Lung microvascular endothelial cell (primary cell): ENCODE measurements at places on chromosomes 6 and 20. TPM values are rescaled to one million over a fixed set of nuclear protein-coding genes. Genes with fewer than 3 reads are reported as not detected.
A peak's percentile ranks its signal among the peaks of the same experiment; 100 is the strongest.

DEF6 gene
- 0.20 and 0.65 TPM in 2 replicates for total RNA-seq

IPCEF1 gene
- total RNA-seq, result 1.3 and 1.8 TPM in 2 replicates

DNA sequence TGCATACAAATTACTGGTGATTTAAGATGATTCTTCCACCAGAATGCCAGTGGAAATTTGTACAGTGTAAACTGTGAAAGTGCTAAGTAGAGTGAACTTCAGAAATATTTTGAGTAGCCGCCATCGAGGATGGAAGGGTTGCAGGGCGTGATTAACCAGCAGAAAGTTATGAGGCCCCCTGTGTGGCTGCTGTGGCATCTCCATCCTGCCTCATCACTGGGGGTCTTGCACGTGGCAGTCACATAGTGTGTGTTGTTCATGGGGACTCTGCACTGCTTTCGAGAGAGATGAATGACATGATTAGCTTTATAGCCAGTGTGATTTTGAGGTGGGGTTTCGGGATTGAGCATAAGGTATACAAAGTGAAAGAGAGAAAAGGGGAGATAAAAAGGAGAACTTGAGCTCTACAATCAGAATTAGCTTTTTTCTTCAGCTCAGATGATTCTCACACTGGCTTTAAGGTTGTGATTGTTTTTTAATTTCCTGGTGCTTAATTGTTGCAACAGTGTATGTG lies 26.4 kb downstream of the KCTD20 start:
- no peak for DNase-seq

GRCh38 chr6:10431423-10432164 lies 16.7 kb upstream of the TFAP2A start:
- no peak for DNase-seq

NOX3 gene
- not detected in 2 replicates for total RNA-seq

GRCh38 chr6:20341096-20341495 lies 60.6 kb upstream of the E2F3 start:
- no peak for DNase-seq

TNF gene
- not detected in 2 replicates for total RNA-seq

DNA sequence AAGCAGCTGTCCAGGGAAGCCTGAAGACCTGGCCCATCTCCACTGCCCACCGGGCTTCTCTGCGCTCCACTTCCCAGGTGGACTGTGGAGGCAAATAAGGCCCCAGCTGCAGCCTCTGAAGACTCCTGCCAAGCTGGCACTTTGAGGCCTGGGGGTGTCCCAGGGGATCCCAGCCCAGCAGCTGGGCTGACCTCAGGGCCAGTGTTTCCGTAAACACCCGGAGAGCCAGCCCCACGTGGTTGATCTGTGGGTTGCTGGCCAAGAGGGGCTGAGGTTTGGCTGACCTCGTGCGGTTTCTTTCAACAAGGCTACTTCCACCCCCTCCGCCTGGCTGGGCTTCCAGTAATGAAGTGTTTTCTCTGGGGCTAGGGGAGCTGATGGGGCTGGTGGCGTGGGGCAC lies 12.4 kb upstream of the CCN5 start:
- peak; percentile 93 for DNase-seq

FIG4 gene
- 8.7 and 12.7 TPM in 2 replicates for total RNA-seq

GRCh38 chr6:16060039-16060438 lies 68.8 kb upstream of the MYLIP start:
- DNase-seq, result no peak

DNA sequence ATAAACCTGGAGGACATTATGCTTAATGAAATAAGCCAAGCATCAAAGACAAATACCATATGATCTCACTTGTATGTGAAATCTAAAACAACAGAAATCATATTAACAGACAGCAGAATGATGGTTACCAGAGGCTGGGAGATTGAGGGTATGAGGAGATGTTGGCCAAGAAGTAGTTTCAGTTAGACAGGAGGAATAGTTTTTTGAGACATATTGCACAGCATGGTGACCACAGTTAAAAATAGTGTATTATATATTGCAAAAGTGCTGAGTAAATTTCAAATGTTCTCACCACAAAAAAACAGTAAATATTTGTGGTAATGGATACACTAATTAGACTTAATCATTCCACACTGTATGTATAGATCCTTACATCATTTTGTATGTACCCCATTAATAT lies 1.8 kb downstream of the GABRR1 start:
- DNase-seq, result no peak

DNA sequence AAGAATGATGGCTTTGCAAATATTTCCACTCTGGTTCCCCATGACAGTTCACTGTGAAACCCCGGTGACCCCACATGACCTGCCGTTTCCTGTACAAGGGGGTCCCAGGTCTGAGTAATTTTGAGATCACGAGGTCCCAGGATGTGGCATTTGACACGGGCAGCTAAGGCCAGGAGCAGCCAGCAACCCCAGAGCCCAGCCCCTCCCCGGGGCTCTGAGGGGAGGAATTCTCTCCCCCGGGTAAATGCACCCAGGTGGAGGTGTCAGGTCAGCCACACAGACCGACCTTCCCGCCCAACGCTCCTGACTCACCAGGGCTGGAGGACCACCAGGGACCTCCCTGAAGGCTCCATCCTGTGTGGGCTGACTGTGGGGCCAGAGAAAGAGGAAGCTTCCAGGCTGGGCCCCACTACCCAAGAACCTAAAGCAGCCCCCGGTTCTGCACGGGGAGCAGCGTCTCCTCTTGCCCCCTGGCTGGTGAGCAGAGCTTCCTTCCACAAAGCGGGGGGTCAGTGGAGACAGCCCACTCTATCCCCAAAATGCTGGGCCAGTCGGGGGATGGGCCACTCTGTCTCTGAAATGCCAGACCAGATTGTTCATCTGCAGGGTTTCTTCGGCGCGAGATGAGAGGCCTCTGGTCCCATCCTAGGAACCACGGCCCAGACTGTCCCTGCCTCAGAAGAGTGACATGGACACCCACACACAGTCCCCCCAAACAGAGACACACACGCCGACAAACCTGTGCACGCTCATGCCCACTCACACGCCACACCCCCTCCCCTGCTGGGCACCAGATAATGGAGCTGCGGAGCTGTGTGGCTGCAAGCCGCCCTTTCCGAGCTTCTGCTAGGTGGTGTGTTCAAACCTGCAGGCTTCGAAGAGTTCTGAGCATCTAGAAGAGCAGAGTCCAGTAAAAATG lies 23.4 kb upstream of the SLCO4A1 start:
- DNase-seq, result no peak

DNA sequence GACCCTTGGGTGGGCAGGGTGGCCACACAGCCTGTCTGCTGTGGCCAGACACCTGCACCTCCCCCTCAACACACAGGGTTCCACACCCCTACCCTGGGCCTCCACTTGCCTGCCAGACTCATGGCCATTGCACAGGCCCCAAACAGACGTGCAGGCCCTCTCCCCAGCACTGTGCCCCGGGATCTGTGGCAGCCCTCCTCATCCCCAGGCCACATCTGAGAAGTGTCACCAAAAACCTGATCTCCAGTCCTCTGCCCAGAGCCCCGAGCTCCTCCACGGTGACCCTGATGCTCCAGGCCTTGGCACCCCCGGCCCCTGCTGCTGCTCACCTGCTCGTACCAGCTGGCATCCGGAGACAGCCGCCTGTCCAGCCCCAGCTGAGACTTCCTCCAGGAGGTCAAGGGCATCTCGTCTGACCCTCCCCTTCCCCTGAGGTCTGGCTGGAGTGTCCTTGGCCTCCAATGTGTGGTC lies 160.1 kb downstream of the DLL1 start:
- DNase-seq, result no peak

DNA sequence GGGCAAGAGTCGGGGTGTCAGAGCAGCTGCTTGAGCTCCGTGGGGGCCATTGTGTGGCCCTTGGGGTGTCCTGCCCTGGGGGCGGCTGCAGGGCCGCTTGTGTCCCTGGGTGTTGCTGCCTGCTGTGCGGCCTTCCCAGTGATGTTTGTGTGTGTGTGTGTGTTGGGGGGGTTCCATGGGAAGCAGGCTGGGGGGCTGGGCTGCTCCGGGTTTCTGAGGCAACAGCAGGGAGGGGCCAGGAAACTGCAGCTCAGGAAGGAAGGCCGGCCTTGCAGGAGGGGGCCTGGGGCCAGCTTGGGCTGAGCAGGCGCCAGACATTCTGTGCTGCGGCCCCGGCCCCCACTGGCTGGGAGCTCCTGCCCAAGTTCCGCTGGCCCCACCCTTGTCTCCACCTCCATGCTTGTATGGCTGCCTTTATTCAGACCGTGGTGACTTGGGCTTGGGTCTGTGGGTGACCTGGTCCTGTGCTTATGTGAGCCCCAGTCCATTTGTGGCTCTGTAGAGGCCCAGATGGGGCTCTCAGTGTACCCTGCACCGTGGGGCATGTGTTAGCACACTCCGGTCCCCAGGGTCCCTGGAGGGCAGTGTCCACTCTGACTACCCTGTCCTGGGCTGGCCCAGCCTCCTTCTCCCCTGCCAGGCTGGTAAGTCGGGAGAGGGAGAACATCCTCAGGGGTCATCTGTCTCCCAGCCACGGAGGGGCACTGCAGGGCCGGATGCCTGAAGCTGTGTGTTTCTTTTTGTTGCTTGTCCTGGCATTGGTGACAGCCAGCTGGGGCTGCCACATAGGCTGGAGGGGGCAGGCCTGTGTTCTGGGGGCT lies 4.6 kb upstream of the SOX18 start:
- peak; percentile 92 for DNase-seq

SIRPB1 gene
- total RNA-seq, result 0.22 and 0.40 TPM in 2 replicates

- DNase-seq, result peak; percentile 61
Measured at GRCh38 chr6:153231048-153231646, 100.1 kb upstream of the RGS17 start.

DNA sequence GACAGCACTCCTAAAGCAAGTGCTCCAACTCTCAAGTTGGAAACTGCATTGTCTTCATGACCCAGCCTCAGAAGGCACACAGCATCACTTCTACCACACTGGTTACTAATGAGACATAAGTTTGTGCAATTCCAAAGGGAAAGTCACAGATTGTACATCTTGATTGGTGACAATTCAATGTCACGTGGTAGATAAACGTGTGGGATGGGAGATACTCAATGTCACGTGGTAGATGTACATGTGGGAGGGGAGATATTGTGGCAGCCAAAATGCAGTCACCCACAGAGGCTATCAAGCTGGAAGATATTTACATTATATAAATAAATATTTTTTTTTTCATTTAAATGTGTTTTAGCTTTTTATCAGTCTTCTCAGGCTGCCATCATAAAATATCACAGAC lies 393.3 kb downstream of the KIF16B start:
- no peak for DNase-seq

NKAPL gene
- total RNA-seq, result 0.20 and 0.22 TPM in 2 replicates

DNA sequence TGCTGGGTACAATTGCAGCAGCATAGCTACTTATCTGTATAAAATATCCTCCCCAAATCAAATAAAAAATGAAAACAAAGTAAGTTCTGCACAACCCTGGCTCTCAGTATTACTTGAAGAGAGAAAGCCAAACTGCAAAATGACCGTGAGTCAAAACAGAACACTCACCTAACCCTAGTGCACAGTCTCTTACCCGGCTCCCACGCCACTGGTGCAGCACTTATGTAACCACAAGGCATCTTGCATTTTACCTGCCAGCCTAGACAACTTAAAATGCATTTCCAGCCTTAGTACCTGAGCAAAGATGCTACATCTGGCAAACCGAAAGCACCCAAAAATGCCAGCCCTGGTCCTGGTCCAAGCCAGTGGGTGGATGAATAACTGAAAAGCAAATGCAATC lies 12.4 kb upstream of the SIRPB1 start:
- no peak for DNase-seq

FAM217A gene
- total RNA-seq, result not detected in 2 replicates

DNA sequence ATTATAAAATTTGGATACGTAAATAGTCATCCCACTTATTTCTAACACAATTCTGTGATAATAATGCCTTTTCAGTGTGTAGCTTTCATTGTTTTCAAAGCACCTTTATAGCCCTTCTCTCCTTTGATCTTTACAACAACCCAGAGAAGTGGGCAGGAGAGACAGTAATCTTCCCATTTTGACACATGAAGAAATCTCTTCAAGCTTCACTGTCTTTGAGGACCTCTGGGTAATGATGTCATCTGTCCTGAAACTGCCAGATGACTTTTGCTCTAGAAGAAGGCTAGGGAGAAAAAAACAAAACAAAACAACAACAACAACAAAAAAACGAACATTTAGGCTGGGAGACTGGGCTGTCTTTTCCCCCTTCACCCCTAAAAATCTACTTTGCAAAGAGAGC lies 203.0 kb downstream of the KCNQ5 start:
- DNase-seq, result no peak

DNA sequence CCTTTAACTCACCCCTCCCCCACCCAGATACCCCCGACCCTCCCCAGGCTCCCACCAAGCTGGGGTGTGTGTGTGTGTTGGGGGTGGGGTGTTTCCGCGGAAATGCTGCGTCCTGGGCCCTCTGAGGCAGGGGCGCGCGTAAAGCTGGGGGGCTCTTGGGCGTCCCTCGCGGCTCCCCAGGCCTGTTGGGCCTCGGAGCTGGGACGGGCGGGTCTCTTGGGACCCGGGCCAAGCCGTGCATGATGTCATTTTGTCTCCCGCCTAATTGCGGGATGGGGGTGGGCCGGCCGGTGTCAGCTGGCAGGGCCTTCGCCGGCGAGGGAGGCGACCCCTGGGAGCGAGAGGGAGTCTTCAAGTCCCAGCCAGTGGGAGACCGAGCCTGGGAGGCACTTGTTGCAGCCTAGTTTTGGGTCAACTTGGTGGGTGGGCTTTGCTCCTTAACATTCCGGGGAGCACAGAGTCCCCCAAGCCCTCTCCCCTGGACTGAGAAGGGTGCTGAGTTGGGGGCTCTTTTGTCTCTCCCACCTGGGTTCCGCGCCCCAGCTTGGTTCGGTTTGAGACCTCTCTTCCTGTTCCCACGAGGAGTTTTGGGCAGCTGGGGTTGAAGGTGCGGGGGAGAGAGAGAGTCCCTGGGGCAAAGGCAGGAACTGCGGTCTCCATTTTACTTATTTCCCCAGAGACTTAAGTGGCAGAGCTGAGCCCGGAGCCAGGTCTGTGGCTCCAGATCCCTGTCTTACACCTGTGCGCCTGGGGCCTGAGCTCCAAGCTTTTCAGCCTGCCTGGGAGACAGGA lies 623 bp downstream of the MYBL2 start:
- DNase-seq, result no peak

DNA sequence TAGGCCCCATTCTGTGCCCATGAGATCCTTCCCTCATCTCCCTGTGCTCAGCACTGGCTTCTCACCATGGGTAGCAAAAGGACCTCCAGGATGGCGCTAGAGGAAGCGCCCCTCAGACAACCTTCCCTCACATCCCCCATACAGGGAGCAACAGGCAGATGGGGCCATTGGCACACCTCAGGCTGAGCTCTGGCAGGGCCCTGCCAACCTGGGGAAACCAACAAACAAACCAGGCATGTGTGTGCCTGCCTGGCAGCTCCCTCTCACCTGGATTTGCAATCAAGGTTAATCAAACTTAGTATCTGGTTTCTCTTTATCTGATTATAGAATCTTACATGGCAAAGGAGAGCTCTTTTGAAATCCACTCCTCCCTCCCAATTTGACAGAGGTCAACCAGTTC lies 134.9 kb downstream of the SLC23A2 start:
- no peak for DNase-seq

LGSN gene
- not detected in 2 replicates for total RNA-seq

GRCh38 chr6:160252073-160252813 lies 6.4 kb downstream of the SLC22A2 start:
- DNase-seq, result no peak

- DNase-seq, result no peak
Measured at GRCh38 chr6:139580592-139581484, 206.4 kb upstream of the CITED2 start.
